NCI-H1417 treated with DMSO at 0.1 percent for 48 hours (cell line): ENCODE measurements at places on chromosomes 1 and 21.

DNA sequence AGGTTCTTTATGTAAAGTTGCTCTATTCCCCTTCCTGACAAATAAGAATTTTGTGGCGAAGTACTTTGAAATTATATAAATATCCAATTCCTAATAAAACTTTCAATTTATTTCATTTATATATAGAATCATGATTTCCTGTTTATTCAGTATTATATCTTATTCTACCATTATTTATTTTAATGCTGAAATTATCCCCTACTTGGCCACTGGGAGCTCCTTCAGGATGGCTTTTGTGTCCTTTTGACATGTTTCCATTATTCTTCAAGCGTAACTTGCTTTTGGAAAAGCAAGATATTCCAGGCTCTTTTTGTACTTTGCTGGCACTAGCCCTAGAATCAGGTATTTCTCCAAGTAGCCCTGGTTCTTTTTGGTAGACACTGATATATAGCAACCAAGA lies 67.2 kb upstream of the CACYBP start:
- no peak for DNase-seq

GRCh38 chr1:83499998-83500397 lies 498.9 kb downstream of the TTLL7 start:
- no peak for DNase-seq

- no peak for DNase-seq
Observed at GRCh38 chr1:156099282-156099681, 15.2 kb upstream of the LMNA start.

GRCh38 chr1:45356186-45356585 lies 15.9 kb upstream of the MUTYH start:
- DNase-seq: no peak

DNA sequence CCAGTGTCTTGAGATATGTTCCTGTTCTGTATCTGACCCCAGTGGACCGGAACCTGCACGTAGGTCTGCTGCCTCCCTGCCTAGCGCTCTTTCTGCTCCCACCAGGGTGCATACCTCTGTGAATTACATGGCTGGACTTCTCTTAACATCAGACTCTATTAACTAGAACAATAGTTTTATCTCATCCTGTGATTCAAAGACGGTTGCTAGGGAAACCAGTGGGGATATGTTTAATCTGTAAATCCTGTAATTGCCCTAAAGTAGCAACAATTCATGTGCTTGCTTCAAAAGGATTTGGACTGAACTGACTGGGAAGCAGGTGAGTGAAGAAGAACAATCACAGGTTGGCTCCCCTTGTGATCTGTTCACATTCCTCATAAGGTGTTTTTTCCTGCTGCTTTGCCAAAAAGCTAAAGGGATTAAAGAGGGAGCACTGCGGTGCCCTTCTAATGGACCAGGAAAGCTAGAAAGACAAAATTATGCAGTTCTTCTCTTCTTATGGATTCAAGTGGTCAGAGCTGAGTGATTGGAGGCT lies 52.7 kb upstream of the DIRAS3 start:
- peak; percentile 29 for DNase-seq
